ENCODE measurements at places on chromosomes 1 and 21.
A peak's percentile ranks its signal among the peaks of the same experiment; 100 is the strongest.

DNA sequence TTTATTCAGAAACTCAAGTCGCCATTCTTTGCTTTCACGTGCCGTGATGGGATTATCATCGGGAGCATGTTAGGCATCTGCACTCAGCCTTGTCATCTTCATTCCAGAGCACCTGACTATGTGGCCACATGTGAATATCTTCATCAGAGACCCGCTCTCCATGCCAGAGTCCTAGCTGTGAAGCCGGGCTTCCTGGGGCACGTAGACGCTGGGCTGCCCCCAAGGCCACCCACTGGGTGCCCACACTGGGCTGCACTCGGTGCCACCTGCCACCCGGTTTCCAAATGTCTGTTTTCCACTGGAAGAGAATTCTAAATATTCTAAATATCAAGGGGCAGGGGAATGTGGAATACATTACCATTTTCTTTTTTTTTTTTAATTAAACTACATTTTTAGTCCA is 43.8 kb downstream of the SLC37A1 start:
- no peak for DNase-seq

- no peak for DNase-seq
These were observed 57.8 kb upstream of the KCNJ6 start for GRCh38 chr21:37974081-37974480.

DNA sequence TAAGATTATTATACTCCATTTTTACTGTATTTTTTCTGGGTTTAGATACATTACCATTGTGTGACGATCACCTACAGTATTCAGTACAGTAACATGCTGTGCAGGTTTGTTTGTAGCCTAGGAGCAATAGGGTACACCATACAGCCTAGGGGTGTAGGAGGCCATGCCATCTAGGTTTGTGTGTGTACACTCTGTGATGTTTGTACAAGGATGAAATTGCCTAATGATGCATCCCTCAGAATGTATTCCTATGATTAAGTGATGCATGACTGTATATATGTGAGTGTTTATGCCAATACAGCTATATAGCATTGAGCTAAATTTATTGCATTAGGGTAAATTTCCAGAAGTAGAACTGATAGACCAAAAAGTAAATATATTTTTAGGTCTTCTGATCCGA is 23.3 kb downstream of the TUFT1 start:
- no peak for DNase-seq

- DNase-seq = no peak
These were observed 18.7 kb upstream of the RRP15 start for GRCh38 chr1:218266356-218266755.

DNA sequence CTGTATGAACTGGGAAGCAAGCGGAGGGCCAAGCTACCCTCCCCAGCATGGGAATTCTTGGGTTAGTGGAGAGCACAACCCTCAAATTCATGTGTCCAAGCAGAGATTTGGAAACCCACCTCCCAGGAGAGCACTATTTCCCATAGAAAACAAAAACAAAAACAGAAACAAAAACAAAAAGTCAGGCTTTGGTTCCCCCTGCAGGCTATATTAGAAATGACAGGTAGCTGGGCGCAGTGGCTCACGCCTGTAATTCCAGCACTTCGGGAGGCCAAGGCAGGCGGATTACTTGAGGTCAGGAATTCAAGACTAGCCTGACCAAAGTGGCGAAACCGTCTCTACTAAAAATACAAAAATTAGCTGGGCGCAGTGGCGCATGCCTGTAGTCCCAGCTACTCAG is 10.8 kb downstream of the MINDY1 start:
- peak; percentile 27 for DNase-seq

DNA sequence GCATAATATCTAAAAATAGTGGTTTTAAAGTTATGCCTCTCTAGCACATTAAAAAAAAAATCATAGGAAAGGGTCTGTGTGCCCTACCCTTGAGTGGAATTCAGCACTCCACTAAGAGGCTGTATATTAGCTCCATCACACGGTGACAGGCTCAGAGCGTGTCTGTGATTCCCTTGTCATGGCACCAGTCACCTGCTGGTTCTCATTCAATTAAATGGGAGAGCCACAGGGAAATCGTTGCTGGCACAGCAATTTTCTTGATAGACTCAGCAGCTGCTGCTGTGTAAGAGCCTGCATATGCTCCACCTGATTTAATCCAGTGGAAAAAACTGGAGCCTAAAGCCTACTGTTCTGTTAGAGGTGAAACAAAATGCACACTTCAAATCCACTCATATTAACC is 9.5 kb downstream of the ATP6V1G3 start:
- no peak for DNase-seq

- DNase-seq = no peak
These were observed 247.0 kb downstream of the USP25 start for GRCh38 chr21:15976807-15977206.

- no peak for DNase-seq
These were observed 16.0 kb downstream of the PFKFB2 start for GRCh38 chr1:207069061-207069460.

- DNase-seq = no peak
These were observed 8.8 kb downstream of the ZNF692 start for GRCh38 chr1:248850124-248850523.

DNA sequence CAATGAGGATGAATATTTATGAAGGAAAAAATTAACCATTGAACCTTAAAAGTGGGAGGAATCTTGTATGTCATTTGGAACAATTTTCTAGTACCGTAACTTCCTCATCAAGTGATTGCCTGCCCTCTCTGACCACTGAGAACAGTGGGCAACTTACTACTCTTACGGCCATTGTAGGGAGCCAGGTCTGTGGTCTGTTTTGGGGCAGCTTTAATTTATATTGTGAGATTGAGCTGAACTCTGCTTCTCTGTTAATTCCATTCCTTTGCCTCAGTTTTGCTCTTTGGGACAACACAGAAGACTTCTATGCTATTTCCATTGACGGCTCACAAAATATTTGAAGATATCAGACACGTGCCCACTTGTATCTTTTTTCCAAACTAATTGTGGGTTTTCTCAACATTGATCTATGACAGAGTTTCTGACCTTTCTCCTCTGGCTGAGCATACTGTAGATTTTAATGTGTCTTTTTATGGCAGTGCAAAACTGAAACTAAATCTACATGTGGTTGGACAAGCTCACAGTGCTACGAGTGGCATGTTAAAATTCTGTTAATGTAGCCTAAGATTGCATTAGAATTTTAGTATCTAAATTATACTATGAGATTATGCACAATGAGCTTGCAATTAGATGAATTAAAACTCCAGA is 27.8 kb upstream of the ZNF281 start:
- DNase-seq = no peak

DNA sequence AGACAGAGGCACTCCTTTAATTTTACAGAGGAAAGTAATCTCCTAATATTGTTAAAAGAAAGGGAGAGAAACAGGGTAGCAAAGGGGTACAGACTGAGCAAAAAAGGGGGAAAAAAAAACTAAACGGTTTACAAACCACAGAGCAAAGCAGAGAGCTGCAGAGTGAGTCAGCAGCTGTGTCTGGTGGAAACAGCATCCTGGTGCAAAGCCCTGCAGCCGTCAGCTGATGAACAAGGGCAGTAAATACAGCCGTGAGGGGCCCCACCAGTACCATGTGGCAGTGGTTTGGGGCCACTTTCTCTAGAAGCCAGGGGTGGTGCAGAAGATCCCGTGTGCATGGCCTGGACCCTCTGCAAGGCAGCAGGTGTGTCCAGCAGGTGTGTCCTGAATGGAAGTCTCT is 111.3 kb downstream of the ERG start:
- no peak for DNase-seq

GRCh38 chr1:36085126-36085525 is 1.2 kb downstream of the TEKT2 start:
- DNase-seq = no peak

DNA sequence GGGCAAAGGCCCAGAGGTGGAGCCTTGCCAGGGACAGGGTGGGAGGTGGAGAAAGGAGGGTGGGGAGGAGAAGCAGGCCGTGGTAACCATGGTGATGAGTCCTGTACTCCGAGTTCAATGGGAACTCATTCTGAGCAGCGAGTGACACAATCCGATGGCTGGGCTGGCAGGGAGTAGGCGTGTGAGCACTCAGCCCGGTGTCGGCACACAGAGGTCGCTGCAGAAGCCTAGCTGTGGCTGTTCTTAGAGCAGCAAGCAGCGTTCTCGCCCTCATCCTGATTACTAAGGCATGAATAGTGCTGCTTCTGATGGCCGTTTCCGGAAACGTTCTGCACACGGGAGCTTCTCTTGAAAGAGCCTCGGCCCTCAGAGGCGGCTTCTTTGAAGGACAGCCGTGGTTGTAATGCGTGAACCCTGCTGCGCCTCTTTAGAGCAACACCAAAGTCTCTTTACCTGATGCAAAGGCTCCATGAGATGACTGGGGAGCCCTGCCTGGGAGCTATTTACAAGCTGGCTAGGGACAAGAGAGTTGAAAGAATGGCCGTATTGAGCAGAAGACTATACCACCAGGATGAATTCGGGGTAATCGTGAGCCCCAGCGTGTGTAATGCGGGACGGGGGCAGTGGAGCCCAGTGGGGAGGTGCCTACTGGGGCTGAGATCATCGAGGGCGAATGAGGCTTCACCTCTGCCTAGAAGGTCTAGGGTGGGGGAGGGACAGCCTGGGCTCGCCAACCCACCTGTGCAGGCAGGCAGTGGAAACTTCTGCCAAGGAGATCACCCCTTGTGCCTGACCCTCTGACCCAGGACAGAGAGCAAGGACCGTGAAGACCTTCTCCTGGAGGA is 72.8 kb upstream of the PAX7 start:
- no peak for DNase-seq

All from activated CD4-positive, alpha-beta T cell treated with anti-CD3 and anti-CD28 coated beads, Interleukin-2, amount 50 U/mL, for 1 hour (primary cell).